ENCODE measurements at places on chromosomes 12 and 14.

DNA sequence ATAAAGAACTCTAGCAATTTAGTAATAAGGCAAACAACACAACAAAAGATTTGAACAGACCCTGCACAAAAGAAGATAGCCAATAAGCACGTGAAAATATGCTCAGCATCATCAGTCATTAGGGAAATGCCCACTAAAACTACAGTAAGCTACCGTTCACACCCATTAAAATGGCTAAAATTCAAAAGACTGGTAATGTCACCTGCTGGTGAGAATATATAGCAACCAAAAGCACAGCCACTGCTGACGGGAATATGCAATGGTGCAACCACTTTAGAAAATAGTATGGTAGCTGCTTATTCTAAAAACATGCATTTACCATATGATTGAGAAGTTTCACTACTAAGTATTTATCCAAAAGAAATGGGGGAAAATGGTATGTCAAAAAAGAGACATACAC lies 74.9 kb downstream of the DPF3 start:
- no peak for DNase-seq

DNA sequence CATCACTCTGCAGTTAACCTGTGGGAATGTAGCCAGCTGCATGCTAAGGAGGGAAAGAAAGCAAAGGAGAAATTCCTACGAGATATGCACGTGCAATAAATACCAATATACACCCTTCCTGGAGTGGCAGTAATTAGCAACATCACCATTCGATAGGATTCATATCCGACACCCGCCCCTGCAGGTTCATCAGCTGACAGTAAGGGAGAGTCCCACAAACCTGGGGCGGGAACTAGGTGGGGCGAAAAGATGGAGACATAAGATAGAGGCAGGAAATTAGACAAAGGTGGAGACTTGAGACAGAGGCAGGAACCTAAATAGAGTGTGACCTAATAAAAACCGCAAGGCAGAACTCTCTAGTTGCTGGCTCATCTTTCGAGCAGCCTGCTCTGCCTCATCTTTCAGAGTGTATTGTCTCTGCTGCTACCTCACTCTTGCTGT lies 51.6 kb downstream of the PLEKHG3 start:
- peak; percentile 32 for DNase-seq

DNA sequence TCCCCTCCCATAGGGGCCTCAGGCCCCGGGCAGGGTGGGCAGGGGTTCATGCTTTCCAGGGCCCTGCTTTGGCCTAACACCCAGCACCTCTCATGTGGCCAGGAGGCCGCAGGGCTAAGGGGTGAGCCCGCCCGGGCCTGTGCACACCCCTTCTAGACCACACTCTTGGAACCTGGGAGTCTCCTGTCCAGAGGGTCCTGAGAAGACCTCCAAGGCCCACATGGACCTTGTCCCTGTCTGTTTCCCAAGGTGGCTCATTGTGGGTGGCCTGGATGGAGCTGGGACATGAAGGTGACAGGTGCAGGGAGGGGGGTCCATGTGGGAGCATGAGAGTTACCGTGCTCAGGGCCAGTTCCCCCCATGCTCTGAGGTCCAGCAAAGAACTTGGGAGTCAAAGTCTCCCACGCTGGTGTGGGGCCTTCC lies 11.6 kb downstream of the DLK1 start:
- DNase-seq, result no peak

DNA sequence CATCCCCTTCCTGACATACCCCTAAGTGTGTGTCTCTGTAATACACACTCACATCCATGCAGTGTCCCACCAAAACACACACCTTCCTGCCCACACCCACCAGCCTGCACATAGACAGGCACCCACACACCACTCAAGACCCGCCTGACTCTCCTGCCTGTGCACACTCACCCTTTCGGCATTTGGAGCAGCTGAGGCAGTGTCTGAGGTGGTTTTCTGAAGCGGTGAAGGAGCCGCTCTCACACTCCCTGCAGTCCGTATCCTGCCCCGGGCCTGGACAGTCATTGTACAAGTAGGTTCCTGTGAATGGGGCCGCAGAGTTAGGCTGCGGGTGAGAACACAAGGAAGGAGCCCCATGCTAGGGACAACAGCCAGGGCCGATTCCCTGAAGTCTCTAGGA lies 8.3 kb downstream of the TNFRSF1A start:
- peak; percentile 43 for DNase-seq

DNA sequence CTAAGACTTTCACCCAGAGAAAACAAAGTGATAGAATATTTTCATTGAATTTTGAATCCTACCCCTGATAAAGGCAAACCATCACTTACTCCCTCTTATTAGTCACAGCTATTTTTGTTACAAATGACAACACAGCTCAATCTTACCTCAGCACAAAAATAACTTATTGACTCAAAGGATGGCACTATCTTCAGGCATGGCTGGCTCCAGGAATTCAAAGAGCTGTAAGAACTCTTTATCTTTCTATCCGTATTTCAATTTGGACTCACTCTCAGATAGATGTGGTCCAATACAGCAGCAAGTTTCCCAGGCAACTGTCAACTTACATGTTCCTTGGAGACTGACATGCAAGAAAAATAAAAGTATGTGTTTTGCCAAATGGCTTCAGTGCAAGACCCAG lies 709.4 kb upstream of the MDGA2 start:
- DNase-seq, result no peak

GRCh38 chr14:58777541-58777979 lies 139.8 kb downstream of the DACT1 start:
- no peak for DNase-seq

DNA sequence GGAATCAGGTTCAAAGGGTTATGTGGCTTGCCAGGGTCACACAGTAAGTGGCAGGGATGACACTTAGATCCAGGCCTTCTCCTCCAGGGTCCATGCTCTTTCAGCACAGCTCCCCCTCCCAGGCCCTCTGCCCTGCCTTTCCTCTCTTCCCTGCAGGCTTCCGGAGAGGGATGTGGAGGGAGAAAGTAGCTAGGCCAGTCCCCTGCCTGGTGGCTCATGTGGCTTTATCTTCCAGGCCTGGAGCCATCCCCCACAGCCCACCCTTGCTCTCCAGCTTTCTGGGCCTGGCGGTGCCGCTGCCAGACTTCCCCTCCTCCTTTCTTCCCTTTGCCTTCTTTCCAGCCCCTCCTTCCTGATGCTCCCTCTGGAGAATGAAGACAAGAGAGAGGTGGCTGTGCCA lies 1.7 kb downstream of the PSMB11 start:
- no peak for DNase-seq
